Endothelial cell of umbilical vein (primary cell): ENCODE measurements at places on chromosomes 13 and 19. TPM values are rescaled to one million over a fixed set of nuclear protein-coding genes. Genes with fewer than 3 reads are reported as not detected.

DNA sequence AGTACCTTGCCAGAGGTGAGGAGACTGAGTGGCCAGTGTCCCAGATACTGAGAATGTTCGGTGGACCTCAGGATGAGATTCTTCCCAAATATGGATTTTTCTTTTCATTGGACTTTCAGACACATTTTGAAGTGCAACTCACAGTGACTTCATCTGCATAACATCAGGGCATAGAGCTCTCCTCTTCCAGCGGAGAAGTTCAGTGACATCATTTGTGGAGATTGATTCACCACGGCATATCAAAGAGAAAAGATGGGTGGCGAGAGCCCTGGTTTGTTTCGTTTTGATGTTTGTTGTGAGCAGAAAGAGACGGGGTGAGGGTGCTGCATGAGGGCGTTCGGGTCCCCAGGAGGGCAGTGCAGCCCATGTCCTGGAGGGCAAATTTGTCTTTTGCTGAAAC, 120.1 kb upstream of the GPR12 start:
- DNase-seq = no peak

DNA sequence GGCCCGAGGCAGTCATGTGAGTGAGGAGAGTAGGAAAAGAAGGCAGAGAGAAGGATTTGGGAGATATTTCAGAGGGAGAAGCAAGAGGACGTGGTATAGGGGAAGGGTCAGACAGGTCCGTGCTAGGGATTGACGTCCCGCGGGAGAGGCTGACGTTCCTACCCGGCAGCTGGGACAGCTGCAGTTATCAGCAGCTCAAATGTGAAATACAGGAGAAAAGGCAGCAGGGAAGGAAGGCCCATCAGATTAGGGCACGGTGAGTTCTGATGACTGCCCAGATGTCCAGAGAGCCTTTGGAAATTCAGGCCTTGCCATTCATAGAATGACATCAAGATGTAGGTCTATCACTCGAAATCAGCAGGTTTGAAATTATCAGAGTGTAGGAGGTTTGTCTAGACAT, 88.4 kb downstream of the IRS2 start:
- DNase-seq = no peak

DNA sequence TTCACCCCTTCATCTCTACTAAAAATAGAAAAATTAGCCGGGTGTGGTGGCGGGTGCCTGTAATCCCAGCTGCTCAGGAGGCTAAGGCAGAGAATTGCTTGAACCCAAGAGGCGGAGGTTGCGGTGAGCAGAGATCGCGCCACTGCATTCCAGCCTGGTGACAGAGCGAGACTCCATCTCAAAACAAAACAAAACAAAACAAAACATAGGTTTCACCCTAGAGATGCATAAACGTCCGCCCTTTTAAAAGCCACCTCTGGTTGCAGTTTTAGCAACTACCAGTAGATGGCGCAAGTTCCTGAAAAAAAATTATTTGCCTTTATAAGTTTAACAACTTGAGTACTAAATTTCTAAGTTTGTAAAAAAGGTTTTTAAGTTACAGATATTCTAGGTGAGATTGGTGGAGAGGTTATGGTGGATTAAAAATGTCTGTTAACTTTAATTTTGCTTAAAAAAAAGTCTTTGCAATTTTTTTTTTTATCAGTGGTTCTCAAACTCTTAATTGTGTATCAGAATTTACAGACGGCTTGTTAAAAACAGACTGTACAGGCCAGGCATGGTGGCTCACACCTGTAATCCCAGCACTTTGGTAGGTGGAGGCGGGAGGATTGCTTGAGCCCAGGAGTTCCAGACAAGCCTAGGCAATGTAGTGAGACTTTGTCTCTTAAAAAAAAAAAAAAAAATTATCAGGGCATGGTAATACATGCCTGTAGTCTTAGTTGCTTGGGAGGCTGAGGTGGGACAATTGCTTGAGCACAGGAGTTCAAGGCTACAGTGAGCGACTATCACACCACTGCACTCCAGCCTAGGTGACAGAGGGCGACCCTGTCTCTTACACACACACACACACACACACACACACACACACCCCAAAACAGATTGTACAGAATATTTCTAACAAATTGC, 42.1 kb downstream of the NAA16 start:
- peak; percentile 87 for DNase-seq

GRCh38 chr13:96473526-96474180, 383.7 kb downstream of the HS6ST3 start:
- DNase-seq = no peak

GRCh38 chr19:7507884-7508283, 8.0 kb upstream of the ZNF358 start:
- peak; percentile 80 for DNase-seq

GRCh38 chr19:10552510-10553053, 8.9 kb downstream of the ATG4D start:
- DNase-seq = no peak

- DNase-seq = peak; percentile 72
Measured at GRCh38 chr13:44837250-44837649, 152.0 kb downstream of the NUFIP1 start.

GRCh38 chr13:97202761-97203160, 19.4 kb upstream of the MBNL2 start:
- no peak for DNase-seq

DNA sequence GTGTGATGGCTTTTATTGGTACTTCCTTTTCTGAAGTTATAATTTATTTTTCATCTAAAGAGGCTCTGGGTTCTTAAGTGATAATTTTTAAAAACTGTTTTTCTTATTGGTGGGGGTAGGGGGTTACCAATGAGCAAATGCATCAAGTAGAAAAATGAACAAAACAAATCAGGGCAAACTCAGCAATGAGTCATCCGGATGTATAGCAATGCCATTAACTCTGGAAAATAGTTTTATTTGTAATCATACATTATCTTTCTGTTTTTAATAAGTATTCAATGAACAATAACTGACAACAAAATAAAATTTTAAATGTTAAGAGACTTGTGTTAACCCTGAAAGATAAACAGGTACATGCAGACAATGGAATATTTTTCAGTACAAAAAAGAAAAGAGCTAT, 67.6 kb downstream of the UFM1 start:
- DNase-seq = no peak

- no peak for DNase-seq
Measured at GRCh38 chr19:58382997-58383603, 2.3 kb upstream of the ZNF837 start.

DNA sequence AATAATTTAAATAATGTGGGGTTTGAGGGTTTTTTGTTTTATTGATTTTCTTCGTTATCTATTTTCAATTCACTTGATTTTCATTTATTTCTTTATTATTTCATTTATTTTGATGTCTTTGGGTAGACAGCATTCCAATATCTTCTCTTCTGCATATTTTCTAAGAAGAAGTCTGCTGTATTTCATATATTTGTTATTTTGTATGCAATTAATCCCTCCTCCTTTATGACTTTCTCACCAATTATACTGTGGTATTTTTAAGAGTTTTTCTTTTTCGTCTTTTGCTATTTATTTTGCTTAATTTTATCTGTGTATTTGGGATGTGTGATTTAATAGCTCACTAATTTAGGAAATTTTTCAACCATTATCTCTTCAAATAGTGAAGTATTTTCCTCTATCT, 1444.4 kb upstream of the MIR17HG start:
- no peak for DNase-seq

- DNase-seq = no peak
Measured at GRCh38 chr13:113667771-113668490, 912 bp downstream of the GRK1 start.

DNA sequence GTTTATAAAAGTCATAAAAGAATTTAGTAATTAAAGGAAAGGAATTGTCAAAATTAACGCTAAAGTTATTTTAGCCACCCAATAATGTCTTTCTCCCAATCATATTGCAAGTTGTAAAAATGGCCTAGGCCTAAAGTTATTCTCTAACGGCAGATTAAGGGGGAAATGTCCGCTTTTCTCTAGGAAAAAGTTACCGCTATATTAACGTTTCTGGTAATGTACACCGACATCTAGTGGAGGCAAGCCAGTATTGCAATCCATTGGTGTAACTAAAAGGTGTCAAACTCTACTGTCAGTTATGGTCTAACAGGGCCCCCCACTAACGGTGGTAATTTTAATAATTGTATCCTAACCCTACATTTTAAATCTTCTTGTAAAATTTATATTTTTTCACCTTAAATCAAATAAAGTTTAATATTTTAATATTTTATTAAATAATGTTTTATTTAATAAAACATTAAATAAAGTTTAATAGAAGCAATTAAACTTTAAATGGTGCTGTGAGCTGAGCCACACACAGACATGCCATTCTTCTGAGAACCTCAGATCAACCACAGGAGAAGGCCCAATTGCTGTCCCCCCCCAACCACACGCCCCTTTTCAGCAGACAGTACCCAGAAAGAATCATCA, 35.9 kb upstream of the ZSCAN5A start:
- peak; percentile 55 for DNase-seq

- DNase-seq = peak; percentile 92
Measured at GRCh38 chr19:55624109-55625003, at the start of gene ZNF784. Gene ZNF784 (minus strand): TSS chr19:55624566. CDS start chr19:55624561, 5 bp downstream.

DNA sequence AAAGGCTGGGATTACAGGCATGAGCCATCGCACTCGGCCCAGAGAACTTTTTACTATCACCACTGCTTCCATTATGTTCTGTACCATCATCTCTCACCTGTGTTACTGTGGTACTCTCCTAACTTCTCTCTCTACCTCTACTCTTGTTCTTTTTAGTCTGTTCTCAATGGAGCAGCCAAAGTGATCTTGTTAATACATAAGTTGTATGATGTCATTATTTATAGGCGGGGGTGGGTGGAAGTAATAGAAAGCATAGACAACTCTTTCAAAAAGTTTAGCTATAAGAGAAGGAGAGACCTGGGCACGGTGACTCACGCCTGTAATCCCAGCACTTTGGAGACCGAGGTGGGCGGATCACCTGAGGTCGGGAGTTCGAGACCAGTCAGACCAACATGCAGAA, 3.0 kb downstream of the ZNF570 start:
- no peak for DNase-seq

DNA sequence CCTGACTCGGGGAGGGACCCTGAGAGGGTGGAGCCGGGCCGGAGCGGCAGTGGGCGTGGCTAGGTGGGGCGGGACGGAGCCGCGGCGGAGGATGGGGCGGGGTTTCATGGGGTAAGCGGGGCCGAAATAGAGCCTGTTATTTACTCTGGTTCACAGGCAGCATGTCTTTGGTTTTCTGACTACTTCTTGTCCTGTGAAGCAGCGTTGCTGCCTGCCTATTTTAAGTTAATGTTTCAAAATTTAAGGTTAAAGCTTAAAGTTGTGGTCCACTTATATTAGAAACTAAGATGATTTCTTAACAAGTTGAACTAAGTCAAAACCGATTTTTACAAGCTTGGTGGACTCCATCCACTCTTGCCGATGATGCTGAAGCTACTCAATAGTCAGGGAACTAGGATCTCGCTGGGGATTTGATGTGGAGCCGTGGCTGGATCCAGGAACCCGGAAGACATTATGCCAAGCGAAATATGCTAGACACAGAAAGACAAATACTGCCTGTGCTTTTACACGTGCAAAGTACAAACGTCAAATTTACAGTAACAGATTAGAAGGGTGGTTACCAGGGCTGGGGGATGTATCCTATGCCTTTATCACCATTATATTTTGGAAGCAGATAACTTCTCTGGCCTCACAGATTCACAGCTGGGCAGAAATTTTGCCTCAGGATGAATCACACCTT, 433 bp upstream of the ZNF616 start:
- DNase-seq = no peak

GRCh38 chr13:109707742-109708617, 78.4 kb downstream of the IRS2 start:
- DNase-seq = no peak

- peak; percentile 70 for DNase-seq
Measured at GRCh38 chr19:56252699-56253422, 19.7 kb upstream of the EDDM13 start.

- DNase-seq = no peak
Measured at GRCh38 chr13:101779147-101779546, 326.7 kb downstream of the ITGBL1 start.

DNA sequence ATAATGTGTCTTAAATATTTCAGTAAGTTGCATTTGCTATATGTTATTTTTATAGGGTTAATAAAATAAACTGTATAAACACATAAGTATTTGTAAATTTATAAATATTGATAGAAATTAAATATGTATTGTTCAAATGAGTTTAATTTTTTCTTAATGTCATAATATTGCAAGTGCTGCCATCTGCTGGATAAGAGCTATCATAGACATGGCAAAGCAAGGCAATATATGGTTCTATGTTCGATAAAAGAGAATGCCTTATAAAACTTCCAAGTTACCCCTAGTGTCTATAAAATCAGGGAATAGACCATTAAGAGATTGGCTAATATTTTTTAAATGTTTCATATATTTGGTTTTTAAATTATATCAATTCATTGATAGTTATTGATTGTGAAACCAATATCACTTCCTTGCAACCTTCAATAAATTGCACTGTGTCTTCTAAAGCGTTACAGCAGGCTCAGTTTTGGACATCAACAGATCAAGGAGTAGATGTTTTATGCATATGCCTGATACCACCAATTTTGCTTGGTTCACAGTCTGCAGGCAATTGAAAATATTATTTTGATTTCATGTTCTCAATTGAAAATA, 29.0 kb upstream of the SLITRK6 start:
- peak; percentile 4 for DNase-seq

DNA sequence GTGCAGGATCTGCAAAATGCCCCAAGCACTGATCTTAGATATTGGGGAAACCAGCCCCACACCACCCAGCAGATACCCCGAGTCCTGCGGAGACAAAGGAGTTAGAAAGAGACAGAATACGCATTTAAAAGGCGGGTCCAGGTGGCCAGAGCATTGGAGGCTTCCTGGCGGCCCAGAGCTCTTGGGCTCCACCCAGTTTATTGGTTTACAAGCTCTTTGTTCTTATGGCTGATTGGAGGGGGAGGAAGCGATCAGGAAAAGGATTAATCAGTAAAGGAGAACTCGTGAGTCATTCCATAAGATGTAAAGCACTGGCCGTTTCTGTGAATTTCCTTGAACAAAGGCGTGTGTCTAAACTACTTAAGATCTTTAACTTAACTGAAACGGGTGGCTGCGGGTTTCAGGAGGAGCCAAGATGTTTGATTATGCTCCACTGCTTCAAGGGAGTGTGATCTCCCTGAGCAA, 926 bp downstream of the ZNF587 start:
- peak; percentile 74 for DNase-seq

- DNase-seq = no peak
Measured at GRCh38 chr19:2050349-2050990, 574 bp downstream of the MKNK2 start.

DNA sequence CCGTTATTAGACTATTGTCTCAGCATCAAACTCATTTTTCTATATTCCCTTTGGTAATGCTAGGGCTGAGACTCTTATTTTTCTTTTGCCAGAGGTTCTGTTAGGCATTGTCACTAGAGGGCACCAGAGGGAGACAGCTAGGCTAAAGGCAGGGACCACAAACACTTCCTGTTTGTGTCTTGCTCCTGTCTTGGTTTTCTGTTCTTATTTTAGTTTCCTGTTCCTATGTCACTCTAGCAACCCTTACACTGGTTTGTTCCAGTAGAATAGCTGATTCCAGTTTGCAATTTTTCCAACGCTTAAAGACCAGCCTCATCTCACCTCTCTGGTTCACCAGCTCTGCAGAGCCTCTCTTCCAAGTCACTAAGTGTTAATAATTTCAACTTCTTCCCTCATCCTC, 772.0 kb downstream of the DIAPH3 start:
- peak; percentile 78 for DNase-seq

Gene PRODH2
- polyA plus RNA-seq = not detected in 2 replicates

Gene FOSB
- 9.8 and 10.7 TPM in 2 replicates for polyA plus RNA-seq

Gene IGSF23
- polyA plus RNA-seq = 0.73 and 0.81 TPM in 2 replicates

Gene CD37
- not detected in 2 replicates for polyA plus RNA-seq

Gene ZNF225
- 0.83 and 0.92 TPM in 2 replicates for polyA plus RNA-seq

Gene LENG9
- polyA plus RNA-seq = 0.97 and 1.5 TPM in 2 replicates

Gene SPACA4
- polyA plus RNA-seq = not detected in 2 replicates

Gene ATP1A3
- polyA plus RNA-seq = 0.03 TPM in 1 of 2 replicates, not detected in the other

Gene LRRC25
- polyA plus RNA-seq = not detected in 2 replicates

Gene ZNF837
- 1.6 and 2.8 TPM in 2 replicates for polyA plus RNA-seq

Gene LGALS4
- polyA plus RNA-seq = 0.19 and 0.22 TPM in 2 replicates

Gene HNRNPUL1
- polyA plus RNA-seq = 80.5 and 83.2 TPM in 2 replicates

Gene MAB21L1
- polyA plus RNA-seq = 0.03 and 0.05 TPM in 2 replicates
